Common myeloid progenitor, CD34-positive (primary cell): ENCODE measurements at places on chromosomes 6 and 20.

DNA sequence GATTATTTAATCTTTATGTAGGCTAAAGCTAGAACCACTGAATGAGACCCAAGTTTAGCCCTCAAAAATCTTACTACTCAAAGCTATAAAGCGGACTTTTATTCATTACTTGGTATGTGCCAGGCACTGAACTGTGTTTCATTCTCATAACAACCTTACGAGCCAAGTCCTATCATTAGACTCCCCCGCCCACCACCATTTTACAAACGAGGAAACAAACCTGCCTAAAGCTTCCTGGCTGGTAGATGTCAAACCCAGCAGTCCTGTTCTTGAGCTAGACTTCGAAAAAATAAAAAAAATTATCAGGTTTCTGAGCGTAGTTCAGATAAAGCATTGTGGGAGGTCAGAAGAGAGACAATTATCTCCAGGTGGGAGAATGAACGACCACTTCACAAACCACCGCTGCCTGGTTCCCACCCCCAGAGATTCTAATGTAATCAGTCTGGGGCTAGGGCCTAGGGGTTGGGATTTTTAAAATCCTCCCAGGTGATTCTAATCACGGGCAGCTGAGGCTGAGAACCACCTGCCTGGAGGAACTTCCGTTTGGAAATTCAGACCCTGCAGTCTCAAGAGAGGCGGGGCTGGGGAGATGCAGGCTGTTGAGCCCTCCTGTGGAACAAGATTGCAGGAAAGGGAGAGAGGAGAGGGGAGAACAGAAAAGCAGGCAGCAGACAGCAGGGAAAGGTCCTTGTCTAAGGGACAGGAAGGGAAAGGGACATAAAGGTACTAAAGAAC lies 8.6 kb downstream of the ADTRP start:
- DNase-seq = no peak

- DNase-seq = peak; percentile 43
Observed at GRCh38 chr6:1390946-1391799, 1.8 kb downstream of the FOXF2 start.

DNA sequence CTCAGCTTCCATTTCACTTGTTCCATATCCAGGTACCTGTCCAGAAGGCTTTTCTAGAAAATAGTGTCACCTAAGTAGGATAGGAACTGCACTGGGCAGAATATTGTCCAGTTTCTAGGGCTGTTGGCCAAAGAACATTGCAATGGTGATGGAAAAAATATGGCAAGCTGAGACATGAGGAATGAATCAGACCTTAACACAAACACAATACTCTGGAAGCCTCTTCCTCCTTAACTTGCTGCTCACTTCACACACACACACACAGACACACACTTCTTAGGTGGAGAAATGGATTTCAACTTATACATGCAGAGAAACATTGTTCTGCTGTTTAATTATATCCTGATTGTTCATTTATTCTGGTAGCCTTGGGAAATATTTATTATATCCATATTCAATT lies 203.0 kb upstream of the RGS17 start:
- DNase-seq = no peak

DNA sequence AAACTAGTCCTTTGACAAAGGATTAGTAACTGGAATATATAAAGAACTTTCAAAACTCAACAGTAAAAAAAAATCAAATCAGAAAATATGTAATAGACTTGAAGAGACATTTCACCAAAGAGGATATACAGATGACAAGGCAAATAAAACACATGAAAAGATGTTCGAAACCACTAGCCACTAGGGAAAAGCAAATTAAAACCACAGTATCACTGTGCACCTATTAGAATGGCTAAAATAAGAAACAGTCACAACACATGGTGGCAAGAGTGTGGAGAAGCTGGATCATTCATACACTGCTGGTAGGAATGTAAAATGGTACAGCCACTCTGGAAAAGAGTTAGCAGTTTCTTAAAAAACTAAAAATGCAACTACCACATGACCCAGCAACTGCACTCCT lies 14.9 kb downstream of the ZBTB2 start:
- DNase-seq = no peak

GRCh38 chr6:87243812-87244211 lies 78.6 kb upstream of the SMIM8 start:
- DNase-seq = no peak

DNA sequence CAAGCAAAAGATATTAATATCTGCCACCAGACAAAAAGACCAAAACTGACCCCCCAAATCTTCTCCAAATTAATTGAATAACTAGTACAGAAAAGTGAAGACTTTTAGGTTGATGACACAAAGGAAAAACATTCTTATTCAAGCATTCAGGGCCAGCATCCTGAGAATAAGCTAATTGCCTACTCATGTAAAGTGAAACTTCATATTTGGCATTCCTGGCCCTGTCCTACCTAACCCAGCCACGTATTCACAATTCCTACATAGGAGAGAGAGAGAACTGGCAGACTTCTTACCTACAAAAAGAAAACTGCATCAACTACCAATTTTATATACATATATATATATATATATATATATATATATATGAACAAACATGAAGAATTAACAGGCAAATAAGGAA lies 4.9 kb upstream of the ASCC3 start:
- DNase-seq = no peak

DNA sequence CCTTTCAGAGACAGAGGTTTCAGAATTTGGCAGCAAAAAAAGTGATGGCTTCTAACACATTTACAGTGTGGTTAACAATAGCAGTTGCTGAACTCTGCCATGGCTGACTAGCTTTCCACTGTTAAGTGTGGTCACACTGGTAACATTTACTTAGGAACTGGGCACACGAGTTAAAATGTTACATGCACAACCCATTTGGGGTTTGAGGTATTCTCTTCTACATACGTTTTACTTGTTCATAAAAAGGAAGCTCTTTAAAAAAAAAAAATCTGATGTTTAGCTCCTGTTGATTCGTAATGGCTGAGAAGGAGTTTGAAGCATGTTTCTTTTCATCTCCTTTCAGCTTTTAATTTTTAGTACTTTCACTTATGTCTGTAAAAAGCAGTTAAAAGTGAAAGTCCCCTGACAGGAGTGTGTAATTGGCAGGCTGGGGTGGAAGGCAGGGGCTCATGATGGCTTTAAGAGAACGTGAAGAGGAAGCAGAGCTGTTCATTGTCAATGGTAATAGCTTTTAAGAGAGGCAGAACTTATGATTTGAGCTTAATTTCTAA lies 245.9 kb downstream of the FARS2 start:
- DNase-seq = peak; percentile 61

GRCh38 chr6:155303361-155303870 lies 10.9 kb downstream of the TFB1M start:
- peak; percentile 26 for DNase-seq

- no peak for DNase-seq
Observed at GRCh38 chr6:158622545-158623190, 21.9 kb downstream of the DYNLT1 start.

DNA sequence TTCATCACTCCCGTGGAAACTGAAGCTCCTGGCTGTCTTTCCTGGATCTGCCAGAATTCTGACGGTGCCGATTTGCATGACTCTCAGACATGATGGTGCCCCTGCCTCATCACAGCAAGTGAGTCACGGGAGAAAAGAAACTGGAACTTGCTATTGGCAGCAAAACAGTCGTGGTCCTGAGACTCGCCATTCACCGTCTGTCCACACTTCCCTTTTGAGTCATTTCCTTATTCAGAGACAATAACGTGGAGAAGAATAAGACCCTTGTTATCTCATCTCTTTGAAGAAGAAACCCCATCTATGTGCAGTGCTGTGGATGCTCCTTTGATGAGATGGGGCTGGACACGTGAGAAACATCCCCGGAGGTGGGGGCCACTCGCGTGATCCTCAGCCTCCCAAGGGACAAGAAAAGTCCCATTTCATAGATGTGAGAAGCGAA lies 4.2 kb downstream of the GPR31 start:
- peak; percentile 71 for DNase-seq

DNA sequence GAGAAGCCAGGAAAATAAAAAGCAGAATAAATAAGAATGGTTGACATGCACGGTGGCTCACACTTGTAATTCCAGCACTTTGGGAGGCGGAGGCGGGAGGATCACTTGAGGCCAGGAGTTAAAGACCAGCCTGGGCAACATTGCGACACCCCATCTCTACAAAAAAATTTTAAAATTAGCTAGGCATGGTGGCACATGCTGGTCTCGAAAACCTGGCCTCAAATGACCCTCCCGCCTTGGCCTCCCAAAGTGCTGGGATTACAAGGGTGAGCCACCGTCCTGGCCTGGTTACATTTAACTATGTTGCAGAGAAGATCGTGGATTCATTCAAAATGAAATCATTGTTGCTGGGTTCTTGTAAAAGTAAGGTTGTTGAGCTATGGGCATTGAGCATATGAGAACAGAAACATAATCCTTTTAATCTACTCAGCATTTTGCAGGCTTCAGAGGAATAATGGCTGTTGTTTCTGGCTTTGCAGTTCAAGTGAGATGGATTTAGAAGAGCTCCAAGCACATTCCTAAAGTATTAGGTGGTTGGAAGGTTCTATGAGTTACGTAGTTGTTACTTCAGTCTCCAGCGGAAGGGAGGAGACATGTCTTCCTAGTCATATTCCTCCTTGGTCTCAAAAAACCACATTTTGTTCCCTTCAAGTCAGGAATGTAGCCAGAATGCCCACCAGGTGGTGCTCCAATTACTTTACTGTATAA lies 45.6 kb upstream of the RAB23 start:
- peak; percentile 64 for DNase-seq

GRCh38 chr6:36358226-36358915 lies 21.7 kb upstream of the BNIP5 start:
- DNase-seq = no peak

DNA sequence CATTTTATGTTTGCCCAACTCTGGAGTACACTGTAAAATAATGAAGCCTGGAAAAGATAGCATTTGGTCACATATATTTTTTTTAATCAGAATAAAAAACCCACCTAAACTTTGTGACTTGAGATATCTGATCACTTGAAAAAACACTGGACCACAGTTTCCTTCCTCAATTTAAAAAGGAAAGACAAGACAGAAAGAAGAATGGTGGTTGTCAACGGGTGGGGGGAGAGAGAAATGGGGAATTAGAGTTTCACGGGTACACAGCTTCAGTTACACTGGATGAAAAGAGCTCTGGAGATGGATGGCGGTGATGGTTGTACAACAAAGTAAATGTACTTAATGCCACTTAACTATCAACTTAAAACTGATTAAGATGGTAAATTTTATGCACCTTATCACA lies 14.7 kb upstream of the DST start:
- peak; percentile 83 for DNase-seq

DNA sequence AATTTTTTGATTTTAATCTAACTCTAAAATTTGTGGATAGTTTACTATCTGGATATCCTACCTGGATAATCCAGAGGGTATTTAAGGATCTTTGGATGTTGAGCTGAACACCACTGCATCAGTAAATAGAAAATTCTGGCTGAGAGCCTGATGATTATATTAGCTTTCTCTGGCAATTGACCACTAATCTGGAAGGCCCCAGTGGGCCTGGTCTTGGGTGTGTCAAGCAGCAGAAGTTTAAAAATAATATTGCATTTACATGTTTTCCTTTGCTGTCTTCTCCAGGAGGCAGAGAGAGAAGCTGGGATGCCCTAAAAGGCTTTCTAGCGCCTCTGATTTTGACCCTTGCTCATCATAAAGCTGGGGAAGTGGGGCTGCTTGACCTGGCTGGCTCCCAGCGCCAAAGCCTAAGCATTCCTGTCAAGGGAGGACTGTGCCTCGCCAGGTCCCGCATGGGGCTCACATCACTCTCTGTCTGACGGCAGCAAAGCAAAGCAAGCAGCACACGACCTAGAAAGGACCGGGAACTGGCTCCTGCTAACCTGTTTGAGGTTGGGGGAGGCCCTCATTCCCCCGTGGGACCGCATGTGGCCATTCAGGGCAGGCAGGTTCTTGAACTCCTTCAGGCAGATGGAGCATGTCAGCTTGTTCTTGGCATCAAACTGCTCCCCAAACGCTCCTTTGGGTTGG lies 46.6 kb upstream of the MRPS10 start:
- DNase-seq = no peak

- no peak for DNase-seq
Observed at GRCh38 chr20:14700639-14700960, 363.2 kb upstream of the FLRT3 start.

- DNase-seq = no peak
Observed at GRCh38 chr6:10449751-10450150, 34.9 kb upstream of the TFAP2A start.

- peak; percentile 51 for DNase-seq
Observed at GRCh38 chr20:38337561-38338140, 8.6 kb upstream of the LBP start.

GRCh38 chr6:41642960-41643898 lies 5.0 kb downstream of the MDFI start:
- peak; percentile 25 for DNase-seq

DNA sequence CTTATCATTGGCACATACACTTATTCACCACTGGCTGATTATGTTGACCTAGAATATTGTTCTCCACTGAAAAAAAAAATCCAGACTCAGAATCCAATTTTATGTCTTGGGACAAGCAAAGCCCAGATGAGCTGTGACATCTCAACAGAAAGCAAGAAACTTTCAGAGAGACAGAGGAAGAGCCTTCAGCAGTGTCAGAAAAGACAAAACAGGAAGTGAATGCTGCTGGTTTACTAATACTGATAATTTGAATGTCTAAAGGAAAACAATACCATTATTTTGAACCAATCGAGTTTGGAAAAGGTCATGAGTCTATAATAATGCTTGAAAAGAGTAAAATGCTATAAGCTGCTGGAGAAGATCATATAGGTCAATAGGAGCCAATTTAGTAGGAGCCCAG lies 179.8 kb upstream of the RIMS1 start:
- no peak for DNase-seq

- no peak for DNase-seq
Observed at GRCh38 chr6:117559299-117559698, 43.0 kb downstream of the GOPC start.

GRCh38 chr6:121055572-121056163 lies 278.6 kb downstream of the TBC1D32 start:
- DNase-seq = peak; percentile 56

- DNase-seq = no peak
Observed at GRCh38 chr20:10412591-10413408, 21.2 kb downstream of the MKKS start.

DNA sequence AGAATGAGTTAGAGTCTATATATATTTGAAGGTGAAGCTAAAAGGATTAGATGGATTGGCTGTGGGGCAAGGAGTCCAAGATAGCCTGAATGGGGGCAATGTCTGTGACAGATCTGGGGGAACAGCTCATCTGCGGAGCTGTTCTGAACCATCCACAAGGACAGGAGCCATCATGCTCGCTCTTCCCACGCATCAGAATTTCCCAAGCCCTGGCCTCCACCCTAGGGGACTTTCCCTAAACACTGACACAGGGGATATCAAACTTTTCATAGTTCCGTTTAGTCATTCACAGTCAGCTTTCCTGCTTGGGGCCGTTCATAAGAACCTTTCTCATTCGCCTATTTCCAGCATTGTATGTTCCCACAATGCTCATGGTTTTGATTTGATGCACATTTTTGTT lies 37.6 kb upstream of the CCN6 start:
- no peak for DNase-seq
